Epithelial cell of prostate (primary cell): ENCODE measurements at places on chromosomes 4 and X.

DNA sequence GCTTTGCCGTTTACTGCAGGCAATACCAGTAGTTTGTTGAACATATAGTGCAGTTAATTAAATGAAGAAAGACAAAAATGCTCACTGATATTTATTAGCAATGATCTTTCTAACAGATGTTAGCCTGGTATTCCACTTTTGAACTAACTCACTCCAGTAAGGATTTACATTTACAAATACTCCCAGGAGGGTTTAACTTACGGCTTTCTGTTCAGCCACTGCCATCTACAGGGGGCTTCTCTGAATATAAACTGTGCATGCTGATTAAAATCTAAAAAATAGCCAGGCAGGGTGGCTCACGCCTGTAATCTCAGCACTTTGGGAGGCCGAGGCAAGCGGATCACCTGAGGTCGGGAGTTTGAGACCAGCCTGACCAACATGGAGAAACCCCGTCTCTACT is 2.2 kb upstream of the SRD5A3 start:
- no peak for DNase-seq

DNA sequence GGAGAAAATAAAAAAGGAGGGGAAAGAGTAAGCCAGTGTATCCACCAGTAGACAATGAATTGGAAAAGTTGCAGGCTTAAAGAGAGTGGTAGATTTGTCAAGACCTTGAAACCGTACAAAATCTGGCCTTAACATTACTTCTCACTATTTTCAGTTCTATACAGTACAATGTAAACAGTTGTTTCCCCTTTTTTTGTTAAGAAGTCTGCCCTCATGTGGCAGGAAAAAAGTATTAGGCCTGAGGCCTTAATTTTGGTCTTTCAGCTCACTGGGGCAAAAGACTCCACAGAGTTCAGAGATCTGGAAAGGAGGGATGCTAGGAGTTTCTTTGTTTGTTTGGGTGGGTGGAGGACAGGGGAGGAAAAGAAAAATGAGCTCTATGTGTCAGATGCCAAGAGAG is 92.8 kb upstream of the CCDC160 start:
- DNase-seq, result no peak

GRCh38 chr4:1496116-1496642 is 89.9 kb upstream of the NKX1-1 start:
- DNase-seq, result no peak

DNA sequence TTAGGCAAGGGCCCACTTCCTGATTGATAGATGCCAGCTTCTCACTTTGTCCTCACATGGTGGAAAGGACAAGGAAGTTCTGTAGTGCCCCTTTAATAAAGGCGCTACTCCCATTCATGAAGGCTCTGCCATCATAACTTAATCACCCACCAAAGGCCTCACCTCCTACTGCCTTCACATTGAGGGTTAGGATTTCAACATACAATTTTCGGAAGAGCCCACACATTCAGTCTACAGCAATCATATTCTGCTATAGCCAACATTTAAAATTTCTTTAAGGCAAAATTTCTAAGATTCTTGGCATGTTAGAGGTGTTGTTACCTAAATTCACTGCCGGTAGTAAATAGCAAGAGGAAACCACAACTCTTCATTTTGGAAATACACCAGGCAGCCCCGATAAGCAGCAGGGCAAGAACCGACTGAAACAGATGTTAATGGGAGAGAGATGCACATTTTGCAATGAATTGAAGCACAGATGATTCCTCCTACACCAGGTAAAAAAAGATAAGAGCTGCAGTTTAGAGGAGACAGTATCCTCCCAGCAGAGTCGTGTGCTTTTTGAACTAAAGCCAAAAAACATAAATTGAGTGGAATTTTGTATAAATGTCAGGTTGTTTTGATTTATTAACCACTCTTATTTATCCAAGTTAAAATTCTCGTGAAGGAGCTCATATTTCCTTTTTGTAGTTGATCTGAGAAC is 594.9 kb downstream of the KCTD8 start:
- no peak for DNase-seq

GRCh38 chrX:48488034-48488433 is 12.0 kb downstream of the FTSJ1 start:
- no peak for DNase-seq

- peak; percentile 6 for DNase-seq
Measured at GRCh38 chr4:2085496-2085901, 26.4 kb downstream of the NAT8L start.

DNA sequence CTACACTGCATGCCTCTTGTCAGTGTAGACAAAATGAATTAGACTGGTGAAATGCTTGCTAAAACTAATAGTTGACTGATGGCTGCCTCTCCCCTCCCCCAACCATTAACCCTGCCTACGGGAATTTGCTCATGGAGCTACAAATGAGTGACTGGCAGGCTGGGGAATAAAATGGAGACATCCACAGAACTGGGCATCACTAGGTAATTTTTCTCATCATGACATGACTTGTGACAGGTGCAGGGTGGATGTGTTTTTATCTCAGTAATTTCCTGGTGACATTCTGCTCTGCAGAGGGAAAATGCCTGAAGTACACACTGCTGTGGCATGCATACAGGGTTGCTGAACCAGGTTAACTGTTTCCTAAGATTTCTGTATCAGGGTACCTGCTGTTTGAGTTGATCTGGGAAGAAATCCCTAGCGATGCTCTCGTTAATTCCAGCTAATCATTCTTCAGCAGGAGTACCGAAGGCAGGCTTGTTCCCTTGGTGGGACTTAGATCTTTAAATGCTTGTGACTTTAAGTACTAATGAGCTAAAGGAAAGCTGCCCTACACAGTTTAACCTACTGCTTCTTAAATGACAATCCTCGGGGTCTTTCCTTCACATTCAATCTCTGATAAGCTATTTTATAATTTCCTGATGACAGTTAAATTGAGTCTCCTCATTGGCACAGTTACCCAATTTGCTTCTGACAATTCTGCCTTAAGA is 376.3 kb upstream of the LCORL start:
- no peak for DNase-seq

- DNase-seq, result no peak
Measured at GRCh38 chrX:118350706-118351105, 4.8 kb downstream of the WDR44 start.

DNA sequence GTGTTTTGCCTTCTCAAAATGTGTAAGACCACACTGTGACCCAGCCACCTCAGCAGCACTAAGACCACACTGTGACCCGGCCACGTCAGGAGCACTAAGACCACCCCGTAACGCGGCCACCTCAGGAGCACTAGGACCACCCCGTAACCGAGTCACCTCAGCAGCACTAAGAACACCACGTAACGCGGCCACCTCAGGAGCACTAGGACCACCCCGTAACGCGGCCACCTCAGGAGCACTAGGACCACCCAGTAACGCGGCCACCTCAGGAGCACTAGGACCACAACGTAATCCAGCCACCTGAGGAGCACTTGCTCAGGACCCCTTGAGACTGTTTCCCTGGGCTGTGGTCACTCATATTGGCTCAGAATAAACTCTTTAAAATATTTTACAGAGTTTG is 71.7 kb downstream of the MTNR1A start:
- DNase-seq, result no peak

DNA sequence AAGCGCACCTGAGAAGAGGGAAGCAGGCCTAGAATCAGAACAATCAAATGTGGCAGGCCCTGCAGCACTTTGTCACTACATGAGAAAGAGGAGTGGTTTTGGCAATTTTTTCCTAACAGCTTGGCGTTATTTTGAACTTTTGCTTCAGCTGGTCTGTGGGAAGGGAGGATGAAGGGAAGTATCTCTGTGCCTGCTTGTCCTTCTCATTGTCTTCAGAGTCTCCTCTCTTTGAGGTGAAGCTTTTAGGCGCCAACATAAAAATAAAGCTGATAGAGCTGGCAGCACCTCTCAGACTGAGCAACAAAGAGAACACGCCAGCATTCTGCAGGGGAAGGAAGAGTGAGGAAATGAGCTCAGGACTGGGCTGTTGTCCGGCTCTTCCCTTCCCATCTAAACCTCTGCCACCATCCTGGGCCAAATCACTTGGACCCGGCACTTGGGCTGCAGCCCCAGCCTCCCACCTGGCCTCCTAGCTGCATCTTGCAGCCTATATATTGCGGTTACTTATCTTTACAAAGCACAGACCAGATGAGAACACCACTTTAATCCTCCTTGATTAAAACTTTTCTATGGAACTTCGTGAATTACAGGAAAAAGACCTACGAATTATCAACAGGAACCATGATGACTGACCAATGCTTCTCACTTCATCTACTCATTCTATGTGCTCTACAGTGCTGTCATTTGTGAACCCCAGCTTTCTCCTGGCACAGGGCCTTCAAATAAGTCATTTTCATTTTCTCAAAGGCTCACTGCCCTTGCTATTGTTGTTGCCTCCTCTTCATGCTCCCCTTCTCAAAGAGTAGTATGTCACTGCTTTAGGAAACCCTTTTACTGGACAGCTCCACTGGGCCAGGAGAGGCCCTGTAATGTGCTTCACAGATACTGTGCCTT is 476.4 kb upstream of the HS3ST1 start:
- DNase-seq, result no peak

GRCh38 chr4:4734425-4734824 is 125.0 kb upstream of the MSX1 start:
- no peak for DNase-seq

- DNase-seq, result no peak
Measured at GRCh38 chrX:101411984-101412383, 4.0 kb downstream of the HNRNPH2 start.

GRCh38 chrX:29530501-29530900 is 684.9 kb upstream of the MAGEB2 start:
- DNase-seq, result no peak

DNA sequence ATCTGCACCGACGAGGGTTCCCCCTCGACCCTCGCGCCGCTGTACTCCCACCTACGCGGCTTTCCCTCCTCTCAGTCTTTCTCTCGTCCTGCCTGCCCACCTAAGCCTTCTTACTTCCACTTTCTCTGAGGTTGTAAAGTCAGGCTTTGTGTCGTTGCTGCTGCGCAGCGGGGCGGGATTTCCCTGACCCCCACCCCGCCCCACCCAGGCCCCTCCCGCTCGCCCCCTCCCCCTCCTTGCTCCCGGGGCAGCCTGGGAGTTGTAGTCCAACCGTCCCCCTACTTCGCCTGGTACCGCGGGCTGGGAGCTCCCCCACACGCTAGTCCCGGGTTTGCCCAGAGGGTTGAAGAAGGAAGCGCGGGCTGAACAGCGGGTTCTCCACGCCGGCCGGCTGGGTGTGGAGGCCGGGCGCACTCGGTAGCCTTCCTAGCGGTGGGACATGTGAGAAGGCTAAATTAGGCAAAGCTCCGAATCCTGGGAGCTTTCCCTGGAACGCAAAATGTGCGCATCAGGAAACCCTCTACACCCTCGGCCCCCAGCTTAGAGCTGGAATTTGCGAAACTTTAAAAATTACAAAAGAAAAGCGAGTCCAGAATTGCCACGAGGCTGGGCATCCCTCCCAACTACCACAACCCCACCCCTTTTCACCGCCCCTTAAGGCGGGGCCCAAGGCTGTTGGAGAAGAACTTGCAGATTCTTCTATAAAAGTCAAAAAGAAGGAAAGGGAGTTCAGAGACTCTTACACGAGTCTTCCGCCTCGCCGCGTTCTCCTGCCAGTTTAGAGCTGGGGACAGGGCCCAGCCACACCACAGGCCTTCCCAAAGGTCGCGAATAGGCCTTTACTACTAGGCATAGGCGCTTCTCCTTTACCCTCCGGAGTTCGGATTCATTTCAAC is at the start of gene ATP11C:
ATP11C (minus strand) TSS at position 153 of the 896 bp plus-strand sequence. CDS start 1,011 bp downstream, outside the sequence.
- DNase-seq, result peak; percentile 31

GRCh38 chr4:17027495-17027894 is 129.1 kb upstream of the LDB2 start:
- peak; percentile 43 for DNase-seq

DNA sequence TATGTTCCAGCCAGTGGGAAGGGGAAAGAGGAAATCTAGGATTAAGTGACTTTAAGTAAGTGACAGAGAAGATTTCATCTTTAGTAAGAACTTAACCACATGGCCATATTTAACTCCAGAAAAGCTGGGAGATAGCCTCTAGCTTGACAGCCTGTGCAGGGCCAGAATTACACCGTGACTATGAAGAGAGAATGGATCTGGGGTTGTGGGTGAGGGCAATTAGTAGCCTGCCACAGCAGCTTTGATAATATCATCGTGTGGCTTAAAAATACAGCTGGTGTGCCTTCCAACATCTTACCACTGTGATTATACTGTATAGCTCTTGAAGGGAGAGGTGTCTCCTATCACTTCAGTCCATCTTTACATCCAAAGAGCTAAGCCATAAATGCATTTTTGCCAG is 57.6 kb upstream of the TBC1D9 start:
- no peak for DNase-seq

DNA sequence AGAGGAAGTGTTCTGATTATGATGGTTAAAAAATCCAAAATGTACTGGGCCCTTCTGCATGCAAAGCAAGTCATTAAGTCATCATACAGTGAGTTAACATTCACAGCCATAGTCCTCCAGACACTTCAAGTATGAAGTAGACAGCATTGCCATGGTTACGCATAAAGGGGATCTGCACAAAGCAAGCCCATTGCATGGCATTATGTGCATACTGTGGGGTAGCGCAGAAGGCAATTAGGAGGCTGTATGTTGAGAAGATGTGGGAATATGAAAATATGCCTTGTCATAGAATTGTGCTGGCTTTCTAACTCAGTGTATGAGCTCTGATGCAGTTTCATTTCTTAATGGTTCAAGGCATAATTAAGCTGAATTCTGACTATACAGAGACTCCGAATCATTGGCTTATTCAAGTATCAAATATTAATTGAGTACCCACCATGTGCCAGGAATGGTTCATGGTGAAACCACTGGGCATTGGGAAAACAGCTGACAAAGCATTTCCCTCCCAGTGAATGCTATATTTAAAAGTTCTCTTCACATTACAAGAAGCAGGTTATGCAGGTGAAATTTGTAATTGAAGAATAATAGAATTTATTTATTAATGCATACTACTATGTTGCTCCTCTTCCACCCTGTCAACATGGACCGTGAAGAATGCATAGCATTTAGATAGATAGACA is 588.9 kb downstream of the ZNF674 start:
- DNase-seq, result no peak

- DNase-seq, result no peak
Measured at GRCh38 chr4:140426610-140427105, 790 bp downstream of the CLGN start.

GRCh38 chr4:38703635-38704034 is 39.6 kb downstream of the KLF3 start:
- no peak for DNase-seq

DNA sequence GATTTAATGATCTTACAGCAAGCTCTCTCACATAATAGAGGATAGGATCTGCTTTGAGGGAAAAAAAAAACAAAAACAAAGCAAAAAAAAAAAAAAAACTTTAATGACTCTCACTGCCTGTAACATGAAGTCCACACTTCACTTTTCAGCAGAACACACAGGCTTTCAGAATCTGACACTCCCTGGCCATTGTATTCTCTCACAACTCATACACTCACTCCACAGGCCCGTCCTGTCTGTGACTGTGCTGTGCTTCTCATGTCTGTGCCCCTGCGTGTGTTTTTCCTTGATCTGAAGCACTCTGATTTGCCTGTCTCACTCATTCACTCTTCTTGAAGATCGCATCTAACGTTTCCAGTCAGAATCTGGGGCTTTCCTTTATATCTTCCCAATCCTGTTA is 460.8 kb downstream of the TMA16 start:
- no peak for DNase-seq

DNA sequence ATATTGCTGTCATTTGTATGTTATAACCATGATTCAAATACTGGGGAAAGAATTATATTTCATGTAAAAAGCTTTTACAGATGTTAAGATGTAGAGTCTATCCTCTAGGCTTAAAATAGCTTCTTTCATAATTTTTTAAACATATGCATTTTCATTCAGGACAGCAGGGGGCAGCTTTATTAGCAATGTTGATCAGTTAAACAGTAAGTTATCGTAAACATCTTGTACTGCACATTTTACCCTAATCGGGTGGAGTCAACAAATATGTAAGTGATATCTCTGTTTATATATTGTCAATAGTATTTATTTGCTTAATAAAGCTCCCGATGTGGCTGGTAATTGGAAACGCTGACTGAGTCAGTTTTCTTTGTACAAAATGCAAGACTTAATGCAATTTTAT is 142.5 kb upstream of the MED14 start:
- no peak for DNase-seq
